Suppressor macrophage treated with lipopolysaccharide for 4 hours (primary cell): ENCODE measurements at places on chromosomes 13 and 19.

DNA sequence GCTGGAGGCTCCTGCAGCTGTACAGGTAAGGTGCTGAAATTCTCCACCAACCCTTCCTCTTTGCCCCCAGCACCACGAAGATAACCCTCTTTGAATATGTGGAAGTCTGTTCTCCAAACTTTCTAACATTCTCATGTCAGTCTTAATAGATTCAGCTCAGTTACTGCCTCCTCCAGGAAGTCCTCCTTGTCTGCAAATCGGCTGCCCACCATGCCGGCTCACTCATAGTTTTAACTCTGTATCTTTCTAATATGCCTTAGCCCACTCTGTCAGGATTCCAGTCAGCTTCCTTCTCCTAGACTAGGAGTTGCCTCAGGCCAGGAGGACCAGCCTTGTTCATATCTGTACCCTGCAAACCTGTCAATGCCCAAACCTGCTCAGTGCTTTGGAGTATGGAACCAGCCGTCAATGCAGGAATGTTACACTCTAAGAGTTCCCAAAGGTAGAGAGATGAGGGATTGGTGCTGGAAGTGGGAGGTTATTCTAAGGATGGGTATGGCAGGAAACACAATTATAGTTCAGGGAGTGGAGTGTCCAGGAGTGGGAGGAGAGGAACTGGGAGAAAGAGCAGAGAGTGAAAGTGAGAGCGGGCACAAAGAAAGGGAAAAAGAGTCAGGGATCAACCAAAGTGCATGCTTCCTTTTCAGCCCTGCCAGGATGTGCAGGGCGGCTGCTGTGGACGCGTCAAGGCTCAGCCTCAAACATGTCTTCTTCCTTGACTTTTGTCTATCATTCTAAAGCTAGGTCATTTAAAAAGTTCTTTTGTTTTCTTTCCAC, 38.0 kb upstream of the ALOX5AP start:
- peak; percentile 65 for DNase-seq

GRCh38 chr19:38949580-38950367, 19.0 kb downstream of the MRPS12 start:
- peak; percentile 78 for DNase-seq

- DNase-seq = no peak
Observed at GRCh38 chr13:97435794-97436193, 1.8 kb downstream of the RAP2A start.

GRCh38 chr19:45762870-45763631, 6.0 kb downstream of the SIX5 start:
- DNase-seq = no peak

DNA sequence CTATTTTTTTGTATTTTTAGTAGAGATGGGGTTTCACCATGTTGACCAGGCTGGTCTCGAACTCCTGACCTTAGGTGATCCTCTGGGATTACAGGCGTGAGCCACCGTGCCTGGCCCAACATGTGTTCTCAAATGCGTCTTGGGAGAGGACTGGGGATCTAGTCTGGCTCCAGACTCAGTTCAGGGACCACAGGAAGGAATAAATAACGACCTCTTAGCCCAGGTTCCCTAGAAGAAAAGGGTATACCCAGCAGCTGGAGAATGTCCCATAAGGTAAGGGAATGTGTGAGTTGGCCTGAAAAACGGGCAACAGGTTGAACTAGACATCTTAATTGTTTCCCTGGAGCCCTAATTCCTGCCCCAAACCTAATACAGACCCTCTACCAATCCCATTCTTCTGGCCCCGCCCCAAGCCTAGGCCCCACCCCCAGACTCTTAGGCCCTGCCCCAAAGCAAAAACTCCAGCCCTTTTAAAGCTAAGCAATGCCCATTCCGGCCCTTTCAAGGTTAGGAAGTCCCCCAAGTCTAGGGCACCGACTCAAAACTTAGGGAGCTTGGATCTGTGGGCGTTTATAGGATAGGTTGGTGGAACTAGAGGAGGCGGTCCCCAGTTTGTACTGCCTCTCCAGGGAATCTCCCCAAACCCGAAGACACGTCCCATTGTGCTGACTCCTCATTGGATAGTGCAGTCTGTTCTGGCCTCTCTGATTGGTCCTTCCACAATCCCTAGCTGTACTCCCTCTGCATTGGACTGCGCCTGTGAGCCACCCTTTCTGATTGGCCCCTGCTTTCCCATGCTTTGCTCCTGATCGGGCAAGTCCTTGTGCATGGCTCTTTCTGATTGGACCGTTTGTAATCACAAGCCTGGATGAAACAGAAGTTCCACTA, 5.4 kb upstream of the LRFN1 start:
- no peak for DNase-seq

DNA sequence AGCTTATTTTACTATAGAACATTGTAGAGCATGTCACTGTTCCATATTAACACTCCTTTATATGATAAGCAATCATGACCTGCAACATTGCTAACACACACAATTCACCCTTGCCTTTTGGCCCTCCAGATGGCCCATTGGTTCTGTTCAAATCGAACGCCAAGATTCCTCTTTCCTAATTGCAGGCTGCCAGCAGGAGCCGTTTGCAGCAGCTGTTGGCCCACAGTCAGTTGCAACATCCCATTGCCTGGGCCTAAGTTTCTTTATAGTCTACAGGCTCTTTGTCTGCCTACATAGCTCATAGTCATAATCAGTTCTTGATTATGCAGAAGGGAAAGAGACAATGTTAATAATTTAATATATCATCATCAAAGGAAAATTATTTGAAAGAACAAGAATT, 37.6 kb downstream of the KCTD12 start:
- DNase-seq = peak; percentile 69

GRCh38 chr19:5018224-5019015, 49.5 kb downstream of the KDM4B start:
- DNase-seq = no peak

DNA sequence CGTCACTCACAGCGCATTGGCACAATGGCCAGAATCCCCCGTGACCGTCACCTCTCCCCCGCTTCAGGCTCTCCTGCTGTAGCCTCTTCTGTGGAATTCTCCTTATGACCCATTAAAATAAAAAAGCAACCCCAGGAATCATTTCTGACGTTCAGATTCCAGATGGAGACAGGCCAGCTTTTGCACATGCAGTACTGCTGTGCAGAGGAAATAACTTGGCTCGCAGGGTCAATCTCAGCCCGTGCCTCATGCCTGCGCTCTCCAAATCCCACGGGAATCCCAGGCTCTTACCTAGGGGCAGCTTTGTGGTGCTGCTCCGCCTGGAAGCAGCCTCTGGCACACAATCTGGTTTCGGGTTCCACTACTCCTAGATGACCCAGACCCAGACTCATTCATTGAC, 32.7 kb upstream of the SOX1 start:
- no peak for DNase-seq

DNA sequence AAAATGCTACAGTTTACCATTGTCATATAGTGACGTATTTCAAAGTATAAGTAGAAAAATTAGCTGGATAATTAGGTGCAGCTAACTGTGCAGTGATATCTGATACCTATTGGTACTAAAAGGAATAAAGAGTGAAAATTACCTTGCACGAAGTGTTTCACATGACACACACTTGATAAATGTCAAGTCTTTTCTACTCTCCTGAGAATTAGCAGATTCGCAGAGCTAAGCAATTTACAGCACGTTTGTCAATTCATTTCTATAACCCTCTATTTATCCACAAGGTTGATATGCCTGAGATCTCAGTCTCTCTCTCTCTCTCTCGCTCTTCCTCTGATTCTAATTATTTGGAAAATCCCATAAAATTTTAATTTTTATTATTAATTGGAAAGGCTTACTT, 1109.0 kb downstream of the EFNB2 start:
- DNase-seq = no peak

- peak; percentile 18 for DNase-seq
Observed at GRCh38 chr13:114111577-114111976, 20.8 kb downstream of the RASA3 start.

DNA sequence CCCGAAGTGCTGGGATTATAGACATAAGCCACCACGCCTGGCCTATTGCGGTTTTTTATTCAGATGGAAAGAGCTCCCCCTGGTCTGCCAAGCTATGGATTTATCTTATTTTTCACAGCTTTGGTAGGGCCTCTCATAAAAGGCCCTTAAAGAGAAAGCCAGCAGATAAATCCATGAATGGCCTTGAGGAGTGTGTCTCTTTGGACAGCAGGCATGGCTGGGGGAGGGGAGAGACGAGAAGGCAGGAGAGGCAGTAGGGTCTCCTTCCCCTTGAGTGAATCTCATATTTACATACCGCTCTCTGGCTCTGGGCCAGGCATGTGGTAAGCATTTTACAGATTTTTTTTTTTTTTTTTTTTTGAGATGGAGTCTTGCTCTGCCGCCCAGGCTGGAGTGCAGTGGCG, 25.2 kb downstream of the MARK4 start:
- no peak for DNase-seq

GRCh38 chr13:59533561-59534555, 629.9 kb downstream of the DIAPH3 start:
- DNase-seq = no peak

DNA sequence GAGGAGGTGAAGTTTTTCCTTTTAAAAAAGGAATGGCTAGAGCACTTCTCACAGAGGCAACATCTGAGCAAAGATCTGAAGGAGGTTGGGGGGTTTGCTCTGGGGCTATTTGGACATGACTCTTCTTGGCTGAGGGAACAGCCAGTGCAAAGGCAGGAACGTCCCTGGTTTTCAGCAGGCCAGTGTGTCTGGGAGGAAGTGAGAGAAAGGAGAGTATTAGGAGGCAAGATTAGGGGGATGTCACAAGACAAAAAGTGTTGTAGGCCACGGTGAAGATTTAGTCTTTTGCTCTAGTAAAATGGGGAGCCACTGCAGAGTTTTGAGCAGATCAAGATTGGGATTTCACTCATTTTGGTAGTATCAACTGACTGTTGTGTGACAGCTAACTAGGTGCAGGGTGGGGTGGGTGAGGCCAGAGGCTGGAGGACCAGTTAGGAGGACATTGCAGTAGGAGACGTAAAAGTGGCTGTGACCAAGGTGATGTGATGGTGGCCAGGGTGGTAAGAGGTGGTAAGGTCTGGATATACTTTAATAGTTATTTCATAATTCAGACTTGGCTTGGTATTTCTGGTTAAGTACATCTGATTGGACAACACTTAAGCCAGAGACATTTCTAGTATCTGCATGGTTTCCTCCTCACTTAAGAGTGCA, 40.6 kb downstream of the WDFY2 start:
- no peak for DNase-seq

GRCh38 chr19:4359627-4360000, 16.3 kb downstream of the MPND start:
- no peak for DNase-seq

DNA sequence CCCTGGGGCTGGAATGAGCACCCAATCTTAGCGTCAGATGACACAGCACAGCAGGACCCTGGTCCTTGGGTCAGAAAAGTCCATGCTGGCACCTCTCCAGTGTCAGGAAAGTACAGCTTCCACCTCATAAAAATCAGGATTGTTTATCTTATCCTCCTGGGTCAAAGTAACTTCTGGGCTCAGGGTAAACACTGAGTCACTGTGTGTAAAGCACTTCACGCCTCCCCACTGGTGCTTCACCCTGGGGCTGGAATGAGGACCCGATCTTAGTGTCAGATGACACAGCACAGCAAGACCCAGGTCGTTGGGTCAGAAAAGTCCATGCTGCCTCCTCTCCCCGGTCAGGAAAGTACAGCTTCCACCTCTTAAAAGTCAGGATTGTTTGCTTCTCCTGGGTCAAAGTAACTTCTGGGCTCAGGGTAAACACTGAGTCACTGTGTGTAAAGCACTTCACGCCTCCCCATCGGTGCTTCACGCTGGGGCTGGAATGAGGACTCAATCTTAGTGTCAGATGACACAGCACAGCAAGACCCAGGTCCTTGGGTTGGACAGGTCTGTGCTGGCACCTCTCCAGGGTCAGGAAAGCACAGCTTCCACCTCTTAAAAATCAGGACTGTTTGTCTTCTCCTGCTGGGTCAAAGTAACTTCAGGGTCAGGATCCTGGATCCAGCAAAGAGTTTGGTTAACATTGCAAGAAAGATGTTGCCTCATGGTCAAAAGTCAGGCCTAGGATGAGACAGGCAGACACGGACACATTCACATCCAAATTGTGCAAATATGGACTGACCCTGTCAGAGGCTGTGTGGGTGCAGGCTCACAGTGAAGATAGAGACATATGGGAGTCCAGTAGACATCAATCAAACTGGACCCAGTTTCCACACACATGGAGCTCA, 39.2 kb upstream of the CYP2A7 start:
- DNase-seq = no peak

DNA sequence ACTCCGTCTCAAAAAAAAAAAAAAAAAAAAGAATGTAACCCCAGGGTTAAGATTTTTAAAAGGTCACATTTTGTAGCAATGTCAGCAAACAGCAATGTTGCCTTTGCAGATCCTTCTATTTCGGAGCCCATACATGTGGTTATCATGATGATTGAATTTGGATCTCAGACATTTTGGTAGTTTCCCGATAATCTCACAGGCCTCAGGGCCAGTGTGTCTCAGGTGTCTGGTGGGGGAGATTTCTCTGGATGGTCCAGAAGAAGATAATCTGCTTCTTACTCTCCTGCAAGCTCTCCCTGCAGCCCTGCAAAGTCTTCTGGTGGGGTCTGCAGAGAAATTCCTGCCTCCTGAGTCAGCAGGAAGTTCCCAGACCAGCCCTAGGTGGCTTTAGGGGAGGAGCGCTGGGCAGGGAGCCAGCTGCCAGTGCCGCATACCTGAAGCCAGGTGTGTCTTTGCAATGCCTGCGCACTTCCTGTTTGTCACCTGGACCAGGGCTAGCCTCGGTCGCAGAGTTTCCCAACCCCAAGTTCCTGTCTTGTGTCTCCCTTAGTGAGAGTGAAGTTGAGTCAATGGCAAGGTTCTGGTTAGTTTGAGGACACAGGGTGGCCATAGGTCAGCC, 1.4 kb downstream of the SH2D3A start:
- no peak for DNase-seq

- DNase-seq = no peak
Observed at GRCh38 chr19:3697094-3697493, 3.2 kb downstream of the PIP5K1C start.

DNA sequence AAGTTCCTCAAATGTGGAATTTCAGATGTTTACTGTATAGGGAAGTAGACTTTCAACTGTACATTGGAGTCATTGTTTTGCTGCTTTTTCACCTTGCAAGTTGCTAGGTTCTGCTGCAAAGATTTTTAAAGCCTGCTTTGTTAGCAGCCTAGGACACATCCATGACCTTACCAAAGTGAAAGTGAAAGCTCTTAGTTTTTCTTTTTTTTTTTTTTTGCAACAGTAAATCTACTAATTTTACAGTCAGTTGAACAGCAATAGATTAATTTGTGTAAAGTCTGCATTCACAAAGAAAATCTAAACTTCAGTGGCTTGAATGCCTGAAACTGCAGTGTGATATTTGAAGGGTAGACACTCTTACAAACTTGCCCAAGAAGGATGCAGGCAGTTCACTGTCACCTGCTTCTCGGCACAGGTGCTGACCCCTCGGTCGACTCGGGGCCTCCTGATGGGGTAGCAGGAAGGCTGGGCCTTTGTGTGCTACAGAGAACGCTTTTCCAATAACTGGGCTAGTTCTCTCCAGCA, 5.0 kb upstream of the MTIF3 start:
- DNase-seq = peak; percentile 33

- no peak for DNase-seq
Observed at GRCh38 chr19:13762635-13763235, 1.6 kb upstream of the MRI1 start.

- peak; percentile 91 for DNase-seq
Observed at GRCh38 chr19:35462476-35462953, 14.5 kb downstream of the FFAR2 start.
